Thyroid gland (tissue), 4 donors: ENCODE measurements at places on chromosomes 2 and 18. TPM values are rescaled to one million over a fixed set of nuclear protein-coding genes. Genes with fewer than 3 reads are reported as not detected.

DNA sequence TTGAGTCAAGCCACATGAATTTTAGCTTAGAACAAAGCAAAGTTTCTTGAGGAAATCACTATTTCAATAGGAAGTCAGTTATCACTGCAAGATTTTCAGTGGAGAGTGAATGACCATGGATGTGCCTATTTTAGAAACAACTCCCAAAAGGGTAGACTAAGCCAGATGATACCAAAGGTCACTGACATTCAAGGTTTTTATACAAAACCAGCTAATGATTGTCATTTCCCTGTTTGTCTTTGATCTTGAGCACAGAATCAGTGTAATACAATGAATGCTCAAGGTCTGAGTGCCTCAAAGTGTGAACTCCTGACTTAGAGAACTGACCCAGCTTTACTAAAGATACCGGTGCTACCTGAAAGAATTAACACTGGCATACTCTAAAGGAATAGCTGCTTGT, 60.5 kb downstream of the CDH2 start:
- peaks cover 4% of the 10 kb centered on the region for H3K4me1 ChIP-seq
- no peaks in the 10 kb centered on the region for H3K27me3 ChIP-seq
- no peaks in the 10 kb centered on the region for H3K36me3 ChIP-seq
- no peak overlapping the region for H3K27ac ChIP-seq

GRCh38 chr2:226030369-226030768, 630.9 kb downstream of the NYAP2 start:
- no peak overlapping the region for H3K27ac ChIP-seq
- peak overlapping the region; percentile 32 for H3K4me3 ChIP-seq
- DNase-seq: no peak
- H3K4me1 ChIP-seq: peaks cover 3% of the 10 kb centered on the region

Gene CCL20
- total RNA-seq: not detected

- no peak for DNase-seq
- H3K27me3 ChIP-seq: no peaks in the 10 kb centered on the region
- H3K27ac ChIP-seq: no peak overlapping the region
- no peak overlapping the region for H3K4me3 ChIP-seq
- H3K36me3 ChIP-seq: no peaks in the 10 kb centered on the region
These were observed 12.4 kb downstream of the KLHL14 start for GRCh38 chr18:32760391-32760790.

GRCh38 chr2:88747990-88748389, 56.5 kb downstream of the RPIA start:
- no peaks in the 10 kb centered on the region for H3K27me3 ChIP-seq
- no peak overlapping the region for H3K27ac ChIP-seq
- no peak overlapping the region for H3K4me3 ChIP-seq
- H3K36me3 ChIP-seq: peaks cover 17% of the 10 kb centered on the region
- no peak for DNase-seq

Gene ACMSD
- total RNA-seq: not detected

- no peak for DNase-seq
- H3K27me3 ChIP-seq: no peaks in the 10 kb centered on the region
- H3K36me3 ChIP-seq: no peaks in the 10 kb centered on the region
- H3K4me3 ChIP-seq: no peak overlapping the region
These were observed 279.7 kb upstream of the MYT1L start for GRCh38 chr2:2610751-2611150.

Gene FBXO36
- 4.7 TPM for total RNA-seq

DNA sequence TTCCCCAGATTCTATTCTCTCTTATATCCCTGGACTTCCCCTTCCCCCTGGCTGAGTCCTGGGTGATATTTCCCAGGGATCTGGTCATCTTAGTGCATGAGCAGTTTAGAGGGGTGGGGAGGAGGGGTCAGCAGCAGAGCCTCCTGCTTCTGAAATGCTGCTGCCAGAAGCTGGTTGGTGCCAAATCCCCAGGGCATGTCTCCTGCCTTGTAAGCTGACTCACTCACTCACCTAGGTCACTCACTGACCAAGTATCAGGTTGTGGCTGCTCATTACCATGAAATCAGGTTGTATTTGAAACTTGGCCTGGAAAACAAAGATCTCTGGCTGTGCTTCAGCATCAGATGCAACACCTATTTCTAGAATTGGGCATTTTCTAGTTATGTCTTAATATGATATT, 14.3 kb downstream of the GPR39 start:
- no peak overlapping the region for H3K4me3 ChIP-seq
- H3K36me3 ChIP-seq: no peaks in the 10 kb centered on the region
- no peaks in the 10 kb centered on the region for H3K4me1 ChIP-seq
- H3K27ac ChIP-seq: no peak overlapping the region
- no peaks in the 10 kb centered on the region for H3K27me3 ChIP-seq
